Stimulated activated CD8-positive, alpha-beta memory T cell treated with anti-CD3 and anti-CD28 coated beads, Interleukin-4, amount 100 ng/mL, for 1 hour (primary cell): ENCODE measurements at places on chromosomes 1 and 21.
A peak's percentile ranks its signal among the peaks of the same experiment; 100 is the strongest.

GRCh38 chr1:240559781-240560180, 52.2 kb downstream of the GREM2 start:
- DNase-seq = no peak

DNA sequence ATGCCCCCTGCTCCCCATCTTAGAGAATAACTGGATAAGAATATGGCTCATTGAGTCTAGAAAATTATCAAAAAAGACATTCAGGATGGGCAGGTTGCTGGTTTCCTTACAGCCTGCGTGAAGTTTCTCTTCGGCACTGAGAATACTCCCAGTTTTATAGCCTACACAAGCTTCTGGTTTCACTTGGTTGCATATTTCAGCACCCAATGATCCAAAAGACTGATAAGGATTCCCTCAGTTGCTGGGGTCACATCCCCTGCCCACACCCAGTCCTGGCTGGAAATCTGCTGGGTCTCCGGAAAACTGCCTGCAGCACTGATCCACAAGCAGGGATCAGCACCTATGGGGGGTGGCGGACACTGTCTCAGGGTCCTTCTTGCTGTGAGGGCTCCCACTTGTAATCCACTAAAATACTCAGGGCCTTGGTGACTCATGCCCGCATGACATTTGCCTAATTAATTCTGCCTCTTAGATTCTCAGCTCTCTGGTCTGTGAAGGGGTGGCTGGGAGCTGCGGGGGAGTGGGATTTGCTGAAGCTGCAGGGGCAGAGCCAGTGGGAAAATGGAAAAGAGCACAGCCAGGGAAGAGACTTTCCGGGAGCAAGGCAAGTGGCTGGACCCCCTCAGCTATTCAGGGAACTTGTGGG, 142.5 kb downstream of the ZNF648 start:
- no peak for DNase-seq

DNA sequence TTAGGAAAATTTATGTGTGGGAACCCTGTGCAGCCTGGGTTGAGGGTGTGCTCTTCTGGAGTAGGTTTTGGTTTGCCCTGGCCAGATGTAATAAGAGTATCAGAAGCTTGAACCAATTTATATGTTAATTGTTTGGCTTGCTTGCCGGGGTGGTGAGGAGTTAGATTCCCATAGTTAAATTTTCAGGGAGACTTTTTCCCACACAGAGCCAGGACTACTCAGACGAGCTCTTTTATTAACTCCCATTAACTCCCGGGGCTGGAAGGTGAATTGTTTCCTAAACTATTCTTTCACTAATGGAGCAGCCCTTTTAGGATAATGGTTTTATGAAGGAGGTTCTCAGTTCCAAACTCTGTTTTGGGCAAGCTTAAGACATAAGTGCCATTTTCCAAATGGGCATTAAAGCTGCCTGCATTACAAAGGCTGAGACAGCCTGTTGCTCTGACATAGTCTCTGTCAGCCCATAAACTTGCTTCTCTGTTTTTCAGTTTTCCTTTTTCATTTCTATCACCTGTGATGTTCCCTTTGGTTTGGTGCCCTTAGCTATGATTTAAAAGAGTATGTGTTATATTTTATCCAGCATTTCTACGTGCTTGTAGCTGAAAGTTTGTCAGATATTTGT, 18.0 kb upstream of the RAB3GAP2 start:
- no peak for DNase-seq

DNA sequence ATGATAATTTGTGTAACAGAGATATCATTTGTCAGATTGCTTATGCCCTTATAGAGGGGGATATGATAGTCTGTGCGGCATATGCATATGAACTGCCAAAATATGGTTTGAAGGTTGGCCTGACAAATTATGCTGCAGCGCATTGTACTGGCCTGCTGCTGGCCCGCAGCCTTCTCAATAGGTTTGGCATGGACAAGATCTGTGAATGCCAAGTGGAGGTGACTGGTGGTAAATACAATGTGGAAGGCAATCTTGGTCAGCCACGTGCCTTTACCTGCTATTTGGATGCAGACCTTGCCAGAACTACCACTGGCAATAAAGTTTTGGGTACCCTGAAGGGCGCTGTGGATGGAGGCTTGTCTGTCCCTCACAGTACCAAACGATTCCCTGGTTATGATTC, 82.4 kb downstream of the ZMYM4 start:
- no peak for DNase-seq

GRCh38 chr1:227709451-227709850, 25.7 kb downstream of the JMJD4 start:
- DNase-seq = no peak

- no peak for DNase-seq
These were observed 275.7 kb upstream of the CAMK1G start for GRCh38 chr1:209307846-209308245.

GRCh38 chr1:106181866-106182265, 874.6 kb upstream of the PRMT6 start:
- DNase-seq = no peak

DNA sequence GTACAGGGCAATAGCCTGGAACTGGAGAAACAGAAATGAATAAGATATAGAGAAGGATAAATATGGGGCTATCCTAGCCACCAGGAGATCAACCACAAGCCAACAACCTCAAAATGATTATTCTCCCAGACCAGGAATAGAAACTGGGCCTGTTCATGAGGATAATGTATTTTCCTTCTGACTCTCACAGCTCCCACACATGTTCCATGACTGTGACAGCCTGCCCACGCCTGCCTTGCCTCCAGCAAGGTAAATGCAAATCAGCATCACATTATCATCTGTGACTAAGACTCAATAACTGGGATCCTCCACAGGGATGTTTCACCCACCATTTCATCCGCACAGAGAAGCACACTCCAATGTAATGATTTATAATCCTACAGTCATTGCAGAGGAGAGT, 3.3 kb downstream of the ENSA start:
- DNase-seq = no peak

GRCh38 chr1:6198646-6199297, 623 bp downstream of the RPL22 start:
- no peak for DNase-seq

- DNase-seq = no peak
These were observed 20.8 kb downstream of the ELK4 start for GRCh38 chr1:205610901-205611466.

DNA sequence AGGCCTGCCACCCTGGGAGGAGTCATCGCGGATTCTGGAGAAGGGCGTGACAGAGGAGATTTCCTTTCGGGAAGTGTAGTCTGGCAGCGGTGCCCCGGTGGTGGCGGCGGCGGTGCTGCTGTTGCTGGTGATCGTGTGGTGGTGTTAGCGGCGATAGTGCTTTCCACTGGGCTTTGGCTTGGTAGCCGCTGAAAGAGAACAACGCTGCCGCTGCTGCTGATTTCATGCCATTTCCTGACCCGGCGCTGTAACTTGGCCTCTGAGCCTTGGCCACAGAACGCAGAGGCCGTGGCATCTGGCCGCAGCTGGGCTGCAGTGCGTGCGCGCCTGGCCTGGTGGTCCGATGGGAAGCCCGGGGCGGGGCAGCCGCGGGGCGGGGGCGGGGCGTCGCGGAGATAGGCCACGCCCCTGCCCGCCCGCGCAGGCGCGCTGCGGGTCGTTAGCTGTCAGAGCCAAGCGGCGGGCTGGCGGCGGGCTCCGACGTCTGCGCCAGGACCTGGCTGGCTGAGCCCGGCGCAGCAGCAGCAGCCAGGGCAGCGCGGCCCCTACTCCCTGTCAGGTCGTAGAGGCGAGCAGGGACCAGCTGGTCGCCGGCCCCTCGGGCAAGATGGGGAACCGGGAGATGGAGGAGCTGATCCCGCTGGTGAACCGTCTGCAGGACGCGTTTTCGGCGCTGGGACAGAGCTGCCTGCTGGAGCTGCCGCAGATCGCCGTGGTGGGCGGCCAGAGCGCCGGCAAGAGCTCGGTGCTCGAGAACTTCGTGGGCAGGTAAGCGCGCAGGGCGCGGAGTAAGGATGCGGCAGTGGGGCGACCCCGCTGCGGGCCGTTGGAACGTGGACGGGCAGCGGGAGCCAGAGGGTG, at the start of gene DNM3:
DNM3 (plus strand) TSS at position 449 of the 861 bp plus-strand sequence; CDS start at position 608, 159 bp downstream.
- peak; percentile 42 for DNase-seq

- no peak for DNase-seq
These were observed 19.2 kb downstream of the EFCAB14 start for GRCh38 chr1:46699666-46700065.

GRCh38 chr1:153353226-153353947, 4.3 kb upstream of the S100A9 start:
- no peak for DNase-seq

- no peak for DNase-seq
These were observed 29.1 kb upstream of the KIAA0040 start for GRCh38 chr1:175221557-175222175.

DNA sequence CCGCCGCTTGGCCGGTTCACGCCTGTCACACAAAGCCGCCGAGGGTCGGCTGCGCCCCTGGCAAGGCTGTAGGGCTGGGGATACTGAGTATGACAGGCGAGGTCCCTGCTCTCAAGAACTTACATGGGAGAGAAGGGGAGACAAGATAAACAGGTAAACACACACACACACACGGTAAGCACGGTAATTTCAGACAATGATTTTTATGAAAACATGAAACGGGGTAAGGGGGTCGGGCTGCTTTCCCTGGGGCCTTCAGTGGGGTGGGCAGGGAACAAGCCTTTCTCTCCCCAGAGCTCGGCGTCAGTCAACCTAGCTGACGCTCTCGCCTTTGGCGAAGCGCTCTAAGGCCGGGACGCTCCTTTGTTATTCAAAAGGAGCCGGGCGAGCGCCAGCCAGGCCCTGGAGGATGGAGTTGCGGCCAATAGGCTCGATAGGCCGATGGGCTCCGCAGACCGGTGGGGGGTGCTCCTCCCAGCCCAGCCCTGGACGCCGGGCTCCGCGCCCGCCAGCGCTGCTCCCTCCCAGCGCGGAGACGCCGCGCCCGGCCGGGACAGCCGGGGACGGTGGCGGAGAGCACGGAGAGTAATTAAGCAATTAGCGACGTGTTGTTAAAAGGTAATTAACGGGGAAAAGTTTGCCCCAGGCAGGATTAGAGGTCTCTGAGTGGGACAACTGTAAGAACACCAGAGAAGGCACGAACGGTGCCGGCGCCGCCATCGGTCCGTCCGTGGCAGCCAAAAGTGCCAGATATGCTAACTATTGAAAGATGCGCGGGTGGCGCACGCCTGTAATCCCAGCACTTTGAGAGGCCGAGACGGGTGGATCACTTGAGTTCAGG, 950 bp upstream of the INKA2 start:
- DNase-seq = no peak
